ENCODE measurements at places on chromosomes 16 and 17.

DNA sequence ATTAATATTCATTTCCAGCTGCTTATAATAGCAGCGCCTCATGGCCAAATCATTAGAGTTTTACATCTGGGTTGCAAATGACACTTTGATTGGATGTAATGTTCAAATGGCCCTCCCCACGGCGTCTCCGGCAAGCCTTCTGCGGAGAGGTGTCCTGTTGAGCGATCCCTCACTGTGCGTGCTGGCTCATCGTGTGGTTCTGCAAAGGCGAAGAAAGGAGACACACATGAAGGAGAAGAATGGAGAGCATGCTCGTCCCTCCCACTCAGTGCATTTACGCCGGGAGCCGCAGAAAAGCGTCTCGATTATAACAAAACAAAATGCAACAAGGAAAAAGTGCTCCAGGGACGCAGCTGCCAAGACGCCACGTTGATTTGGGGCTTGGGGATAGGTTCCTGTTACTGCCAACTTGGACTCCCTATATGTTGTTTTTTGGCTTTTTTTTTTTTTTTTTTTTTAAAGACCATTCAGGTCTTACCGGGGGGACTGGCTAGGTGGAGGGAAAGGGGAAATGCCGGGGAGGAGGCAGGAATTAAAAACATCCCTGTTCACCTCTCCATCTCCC is 117.6 kb downstream of the C16orf78 start:
- DNase-seq, result no peak

DNA sequence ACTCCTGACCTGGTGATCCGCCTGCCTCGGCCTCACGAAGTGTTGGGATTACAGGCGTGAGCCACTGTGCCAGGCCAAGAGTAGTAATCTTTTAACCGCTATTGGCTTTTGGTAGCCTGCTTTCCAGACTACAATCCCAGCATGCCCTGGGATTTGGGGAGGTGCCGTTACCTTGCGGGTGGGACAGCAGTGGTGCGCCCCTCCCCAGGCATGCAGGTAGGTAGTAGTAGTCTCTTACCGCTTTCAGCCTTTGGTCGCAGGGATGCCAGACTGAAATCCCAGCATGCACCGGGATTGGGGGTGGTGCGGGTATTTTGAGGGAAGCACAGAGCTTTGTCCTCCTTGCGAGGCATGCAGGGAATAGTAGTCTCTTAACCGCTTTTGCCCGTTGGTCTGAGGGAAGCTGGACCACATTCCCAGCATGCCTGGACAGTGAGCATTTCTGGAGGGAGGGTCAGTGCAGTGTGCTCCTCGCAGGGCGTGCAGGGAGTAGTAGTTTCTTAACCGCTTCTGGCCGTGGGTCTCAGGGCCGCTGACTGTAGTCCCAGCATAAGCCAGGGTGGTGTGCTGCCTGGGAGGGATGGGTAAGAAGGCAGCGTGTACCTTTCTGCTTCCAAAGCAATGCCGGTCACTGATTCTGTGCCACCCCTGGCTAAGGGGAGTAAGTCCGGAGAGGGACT is 1686.8 kb downstream of the TP53TG3F start:
- no peak for DNase-seq

DNA sequence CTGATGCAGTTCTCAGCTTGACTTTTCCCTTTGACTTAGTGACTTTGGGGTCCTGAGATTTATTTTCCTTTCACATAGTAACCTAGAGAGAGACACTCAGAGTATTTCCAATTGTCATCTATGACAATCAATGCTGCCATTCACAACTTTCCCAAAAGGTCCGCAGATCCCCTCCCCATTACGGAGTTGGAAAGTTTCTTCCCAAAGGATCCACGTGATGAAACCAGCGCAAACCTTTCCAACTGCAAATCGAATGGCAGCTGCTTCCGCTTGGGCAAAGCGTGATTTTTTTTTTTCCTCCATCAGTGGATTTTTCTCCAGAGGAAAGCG is 538 bp upstream of the FCSK start:
- DNase-seq, result no peak

GRCh38 chr17:79591695-79592094 is 19.2 kb downstream of the RBFOX3 start:
- no peak for DNase-seq

DNA sequence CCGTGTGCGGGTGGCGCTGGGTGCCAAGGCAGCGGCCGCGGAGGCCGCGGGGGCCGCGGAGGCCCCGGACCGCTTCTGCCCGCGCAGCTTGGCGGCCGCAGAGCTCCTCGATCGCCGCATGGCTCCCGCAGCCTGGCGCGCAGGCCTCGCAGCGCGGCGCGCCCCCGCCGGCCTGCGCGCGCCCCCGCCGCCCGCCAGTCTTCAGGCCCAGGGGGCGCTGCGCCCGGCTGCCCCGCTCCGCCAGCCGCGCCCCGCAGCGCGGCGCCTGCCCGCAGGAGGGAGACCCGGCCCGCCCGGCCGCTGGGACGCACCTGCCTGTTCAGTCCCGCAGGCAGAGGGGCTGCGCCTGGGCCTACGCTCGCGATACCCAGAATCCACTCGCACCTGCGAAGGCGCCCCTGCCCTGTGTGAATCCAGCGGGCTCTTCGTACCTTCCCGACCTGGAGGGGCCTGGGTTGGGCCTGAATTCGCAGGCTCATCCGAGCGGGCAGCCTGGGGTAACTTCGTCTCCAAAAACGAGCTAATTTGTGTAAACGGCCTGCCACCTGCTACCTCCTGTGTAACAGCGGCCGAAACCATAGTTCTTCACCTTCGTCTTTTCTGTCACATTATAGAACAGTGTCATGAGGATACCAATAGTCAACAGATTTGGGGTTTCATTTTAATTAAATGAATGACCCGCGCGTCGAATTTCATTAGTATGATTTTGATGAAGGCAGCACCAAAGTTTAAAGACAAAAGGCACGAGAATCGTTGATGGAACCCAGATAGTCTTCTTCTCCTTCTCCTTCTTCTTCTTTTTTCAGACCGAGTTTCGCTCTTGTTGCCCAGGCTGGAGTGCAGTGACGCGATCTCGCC is at the start of gene CENPV:
CENPV (minus strand) TSS at position 153 of the 858 bp plus-strand sequence; CDS start at position 120, 33 bp downstream.
- DNase-seq, result peak; percentile 58

- peak; percentile 67 for DNase-seq
Observed at GRCh38 chr16:46908540-46909372, 24.6 kb downstream of the GPT2 start.

- DNase-seq, result no peak
Observed at GRCh38 chr17:34816848-34817247, 144.4 kb downstream of the CCT6B start.

DNA sequence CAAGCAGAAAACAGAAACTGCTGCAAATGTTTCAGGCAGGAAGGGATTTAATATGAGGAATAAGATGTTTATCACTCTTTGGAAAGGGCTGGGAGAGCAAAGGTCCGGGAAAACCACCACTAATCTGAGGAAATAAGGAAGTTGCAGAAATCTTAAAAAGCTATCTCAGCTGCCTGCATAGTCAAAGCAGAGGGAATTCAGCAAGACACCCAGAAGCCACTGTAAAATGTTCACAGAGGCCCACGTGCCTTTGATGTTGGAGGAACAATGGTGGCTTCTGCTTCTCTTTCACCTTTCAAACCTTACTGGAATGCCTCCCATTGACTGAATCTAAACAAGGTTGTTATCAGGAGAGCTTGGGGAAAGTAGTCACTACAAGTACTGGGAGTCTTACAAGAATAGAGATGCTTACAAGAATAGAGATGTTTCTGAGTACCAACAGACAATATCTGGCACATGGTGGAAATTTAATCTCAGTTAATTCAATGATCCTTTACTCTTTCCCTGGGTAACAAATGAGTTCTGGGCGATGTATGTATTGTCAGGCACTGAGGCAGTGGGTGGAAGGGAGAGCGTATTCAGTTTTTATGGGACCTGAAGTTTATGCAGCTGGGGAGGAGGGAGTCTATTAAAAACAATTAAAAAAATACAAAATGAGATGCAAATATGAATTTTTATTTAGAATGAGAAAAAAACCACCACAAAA is 56.1 kb upstream of the MED13 start:
- no peak for DNase-seq

- DNase-seq, result no peak
Observed at GRCh38 chr17:50129728-50130558, at the start of gene SAMD14. SAMD14 (minus strand) TSS chr17:50130160; CDS start chr17:50124959, 5,201 bp downstream.
